ENCODE measurements at places on chromosomes 16 and 17.

DNA sequence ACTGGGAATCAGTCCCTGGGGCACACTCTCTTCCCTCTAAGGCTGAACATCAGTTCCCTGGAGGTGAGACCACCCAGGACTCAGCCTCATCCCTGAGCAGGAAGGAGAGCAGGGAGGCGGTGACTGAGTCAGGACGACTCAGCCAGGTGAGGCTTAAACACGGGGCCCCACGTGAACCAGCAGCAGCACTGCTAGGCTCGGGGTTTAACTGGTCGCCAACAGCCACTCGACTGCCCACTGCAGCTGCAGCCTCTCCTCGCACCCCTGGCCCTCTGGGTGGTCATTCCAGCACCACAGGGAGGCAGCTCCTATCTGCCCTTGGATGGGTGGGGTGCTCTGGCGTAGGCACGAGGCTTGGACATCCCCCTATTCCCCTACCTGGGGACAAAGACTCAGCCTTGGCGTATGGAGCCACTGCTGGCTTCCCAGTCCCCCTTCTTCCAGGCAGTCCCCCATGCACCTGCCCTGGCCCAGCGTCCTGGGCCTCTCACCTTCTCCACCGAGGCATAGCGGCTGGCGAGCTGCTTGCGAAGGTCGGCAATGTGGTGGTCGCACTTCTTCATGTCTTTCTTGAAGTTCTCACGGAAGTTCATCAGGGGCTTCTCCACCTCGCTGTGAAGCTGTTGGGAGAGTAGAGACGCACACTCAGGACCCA, 21.2 kb upstream of the RCVRN start:
- DNase-seq: no peak

GRCh38 chr17:47741793-47742145, 8.7 kb downstream of the TBX21 start:
- DNase-seq: no peak

DNA sequence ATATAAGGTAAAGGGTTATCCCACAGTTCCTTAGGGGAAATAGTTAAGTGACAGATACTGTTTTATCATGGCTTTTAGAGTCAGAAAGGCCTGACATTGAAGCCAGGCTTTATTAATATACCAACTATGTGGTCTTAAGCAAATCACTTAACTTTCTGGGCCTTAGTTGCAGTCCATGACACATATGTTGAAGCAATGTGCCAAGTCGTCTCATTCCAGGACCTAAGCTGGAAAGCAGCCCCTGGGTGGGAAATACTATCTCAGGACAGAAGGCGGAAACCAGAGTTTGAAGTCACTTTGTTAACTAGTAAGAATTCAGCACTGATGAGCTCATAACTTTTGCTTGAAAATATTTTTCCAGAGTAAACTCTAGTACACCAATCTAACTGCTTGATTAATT, 80.0 kb downstream of the USP32 start:
- no peak for DNase-seq

DNA sequence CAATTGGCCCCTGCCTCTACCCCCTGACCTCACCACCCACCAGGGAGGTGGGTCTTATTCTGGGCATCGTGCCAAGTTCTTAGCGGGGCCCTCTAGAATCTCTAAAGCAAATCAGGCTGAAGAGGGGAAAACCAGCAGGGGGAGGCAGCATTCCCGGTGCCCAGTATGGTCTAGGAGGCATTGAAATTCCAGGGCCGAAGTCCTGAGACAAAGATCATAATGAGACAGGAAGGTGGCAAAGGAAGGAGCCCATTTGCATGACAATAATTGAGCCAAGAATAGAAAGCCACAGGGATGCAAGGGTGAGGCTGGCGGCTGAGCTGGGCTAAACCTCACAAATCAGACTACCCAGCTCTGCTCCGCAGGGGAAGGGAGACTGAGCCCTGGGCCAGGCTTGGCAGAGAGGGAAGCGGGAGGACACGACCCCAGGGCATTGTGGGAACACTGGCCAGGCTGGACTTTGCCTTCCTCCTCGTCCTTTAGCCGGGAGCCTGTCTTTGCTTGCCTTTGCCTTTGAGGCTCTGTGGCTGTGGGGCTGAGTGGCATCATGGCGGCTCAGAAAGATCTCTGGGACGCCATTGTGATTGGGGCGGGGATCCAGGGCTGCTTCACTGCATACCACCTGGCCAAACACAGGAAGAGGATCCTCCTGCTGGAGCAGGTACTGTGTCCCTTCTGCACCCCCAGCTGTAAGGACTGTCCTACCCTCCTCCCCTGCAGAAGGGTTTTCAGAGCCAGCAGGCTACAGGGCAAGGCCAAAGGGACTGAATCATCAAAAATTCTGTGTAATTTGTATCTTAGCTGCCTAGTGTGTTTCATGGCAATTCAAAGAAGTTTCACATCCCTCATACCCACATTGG, at the start of gene PIPOX:
Gene PIPOX, plus strand, starts transcription at position 463 of the 860 bp plus-strand sequence. Its CDS starts 85 bp downstream, at position 548.
- peak; percentile 37 for DNase-seq

GRCh38 chr17:66523378-66524200, 221.2 kb downstream of the PRKCA start:
- no peak for DNase-seq

DNA sequence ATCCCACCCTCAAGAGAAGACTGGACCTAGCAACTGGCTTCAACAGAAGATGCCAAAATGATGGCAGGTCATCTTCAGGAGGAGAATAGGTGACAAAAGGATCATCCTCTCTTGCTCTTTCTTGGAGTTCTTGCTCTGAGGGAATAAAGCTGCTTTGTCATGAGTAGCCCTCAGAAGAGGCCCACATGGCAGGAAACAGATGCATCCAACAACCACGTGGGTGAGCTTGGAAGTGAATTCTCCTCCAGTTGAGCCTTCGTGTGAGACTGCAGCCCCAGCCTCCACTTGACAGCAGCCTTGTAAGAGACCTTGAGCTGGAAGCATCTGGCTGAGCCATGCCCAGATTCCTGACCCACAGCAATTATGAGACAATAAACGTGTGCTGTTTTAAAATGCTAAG, 87.5 kb downstream of the DYNLRB2 start:
- DNase-seq: no peak

All from kidney glomerular epithelial cell (primary cell).